Fibroblast of the aortic adventitia (primary cell): ENCODE measurements at places on chromosomes 11 and 22.
A peak's percentile ranks its signal among the peaks of the same experiment; 100 is the strongest.

DNA sequence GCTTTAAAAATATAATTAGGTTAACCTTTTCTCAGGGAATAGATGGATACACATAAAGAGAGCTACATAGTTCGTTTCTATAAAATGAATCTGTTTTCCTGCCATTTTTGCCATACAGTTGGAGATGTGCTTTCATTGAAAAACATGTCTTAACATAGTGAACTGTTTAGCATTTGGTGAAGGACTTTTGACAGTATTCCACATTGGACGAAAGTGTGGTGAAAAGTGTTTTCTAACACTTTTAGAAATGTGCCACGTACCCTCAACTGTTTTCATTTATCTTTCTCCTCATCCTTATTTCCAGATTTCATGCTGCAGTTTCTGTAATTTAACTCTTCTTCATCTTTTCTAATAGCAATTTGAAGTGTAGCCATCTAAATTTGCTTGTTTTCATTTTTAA lies 249.1 kb upstream of the MTNR1B start:
- no peak for DNase-seq

- no peak for DNase-seq
Measured at GRCh38 chr22:39090426-39091064, 6.5 kb upstream of the APOBEC3H start.

- DNase-seq = no peak
Measured at GRCh38 chr22:22689621-22690345, 45.4 kb downstream of the GGTLC2 start.

DNA sequence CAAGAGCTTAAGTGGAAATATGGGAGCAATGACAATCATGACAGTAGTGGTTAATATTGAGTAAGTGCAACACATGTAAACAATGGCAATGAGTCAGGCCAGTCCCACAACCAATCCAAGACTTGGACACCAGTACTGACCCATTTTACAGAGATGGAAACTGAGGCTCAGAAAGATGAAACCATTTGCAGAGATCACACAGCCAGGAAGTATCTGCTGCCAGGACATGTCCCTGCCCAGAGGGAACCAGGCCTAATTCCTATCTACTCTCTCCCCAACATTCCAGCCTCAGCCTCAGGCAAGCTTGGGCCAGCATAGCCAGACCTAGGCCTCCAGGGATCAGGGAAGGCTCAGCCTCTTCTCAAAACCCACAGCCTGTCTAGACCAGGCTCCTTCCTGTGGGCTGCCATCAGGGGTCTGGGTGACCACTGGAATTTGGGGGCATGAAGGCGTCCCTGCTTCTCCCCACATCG lies 395.1 kb downstream of the MN1 start:
- peak; percentile 23 for DNase-seq

- DNase-seq = peak; percentile 44
Measured at GRCh38 chr11:123202155-123203151, 7.4 kb upstream of the CLMP start.

- peak; percentile 51 for DNase-seq
Measured at GRCh38 chr11:86672007-86672621, at the start of gene ME3. ME3 (minus strand) TSS chr11:86672616.
